ENCODE measurements at places on chromosomes 6 and 20.

- DNase-seq = no peak
These were observed 4.7 kb upstream of the KCNQ2 start for GRCh38 chr20:63477061-63477616.

DNA sequence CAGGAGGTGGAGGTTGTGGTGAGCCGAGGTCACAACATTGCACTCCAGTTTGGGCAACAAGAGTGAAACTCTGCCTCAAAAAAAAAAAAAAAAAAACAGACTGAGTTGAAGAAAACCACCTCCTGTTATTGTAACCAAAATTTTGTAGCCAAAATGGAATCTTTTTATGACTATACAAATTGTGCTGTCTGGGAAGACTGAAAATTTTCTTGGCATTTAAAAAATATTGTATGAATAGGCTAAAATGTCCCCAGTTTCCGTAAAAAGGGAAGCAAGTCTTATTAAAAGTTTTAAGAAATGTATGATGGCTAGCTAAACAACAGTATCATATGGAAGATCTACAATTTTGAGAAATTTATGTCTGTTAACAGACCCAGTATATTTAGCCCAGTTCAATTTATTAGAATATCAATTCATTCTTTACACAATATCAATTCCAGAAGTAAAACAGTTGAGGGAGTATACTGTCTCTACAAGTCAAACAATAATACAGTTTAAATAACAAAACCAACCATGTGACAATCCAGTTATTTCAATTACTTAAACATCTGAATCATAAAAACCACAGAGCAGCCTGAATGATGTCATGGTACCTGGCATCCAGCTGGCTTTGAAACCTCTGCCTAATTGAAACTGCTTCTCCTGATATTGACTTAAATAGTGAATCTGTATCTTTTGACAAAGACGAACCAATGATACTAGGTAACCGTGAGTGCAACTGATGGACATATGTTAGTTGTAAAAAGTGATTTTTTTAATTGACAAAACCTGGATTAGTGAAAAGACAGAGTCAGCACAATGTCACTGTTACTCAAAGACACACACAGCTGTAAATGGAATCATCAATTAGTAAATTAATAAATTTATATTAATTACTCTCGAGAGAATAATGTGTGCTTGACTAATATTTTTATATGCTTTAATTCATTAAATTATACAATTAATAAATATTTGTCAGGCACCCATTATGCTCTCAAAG lies 166.6 kb upstream of the MARCKS start:
- DNase-seq = no peak

GRCh38 chr6:170265655-170266054 lies 25.2 kb downstream of the DLL1 start:
- no peak for DNase-seq

GRCh38 chr6:82197784-82198183 lies 49.8 kb downstream of the IBTK start:
- DNase-seq = no peak

DNA sequence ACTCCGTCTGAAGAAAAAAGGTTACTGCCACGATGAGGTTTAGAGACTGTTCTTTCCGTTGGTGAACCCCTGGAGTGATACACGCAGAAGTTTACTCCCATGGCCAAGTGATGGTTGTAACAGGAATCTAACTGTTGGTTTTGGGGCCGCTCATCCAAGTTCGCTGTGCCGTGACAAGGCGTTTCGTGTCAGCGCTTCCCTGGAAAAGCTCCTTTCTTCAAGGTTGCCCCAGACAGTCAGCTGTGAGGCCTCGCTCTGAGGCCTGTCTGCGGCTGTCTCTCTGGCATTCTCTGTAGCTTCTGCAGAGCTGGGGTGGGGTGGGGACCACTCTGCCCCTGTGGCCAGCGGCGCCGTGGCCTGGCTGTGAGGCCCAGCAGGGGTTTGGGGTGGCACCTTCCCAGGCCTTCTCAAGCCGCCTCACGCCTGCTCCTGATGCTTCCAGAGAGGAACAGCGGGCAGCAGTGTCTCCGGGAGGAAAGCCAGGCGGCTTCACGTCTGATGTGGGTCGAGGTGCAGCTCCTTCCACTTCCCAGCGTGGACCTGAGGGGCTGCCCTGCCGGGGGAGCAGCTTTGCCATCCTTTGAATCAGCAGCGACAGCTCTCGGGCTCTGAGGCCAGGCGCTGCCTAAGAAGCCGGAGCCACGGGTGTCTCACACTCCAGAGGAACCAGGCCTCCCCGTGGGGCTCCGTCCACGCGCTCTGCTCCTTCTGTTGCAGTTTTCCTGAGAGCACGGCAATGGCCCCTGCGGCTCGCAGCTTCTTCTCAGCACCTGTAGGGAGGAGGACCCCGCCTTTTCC lies 76.2 kb downstream of the SMOC2 start:
- DNase-seq = no peak

GRCh38 chr20:58402827-58403226 lies 13.8 kb downstream of the VAPB start:
- no peak for DNase-seq

GRCh38 chr6:26576929-26577719 lies 19.6 kb upstream of the ABT1 start:
- no peak for DNase-seq

- DNase-seq = no peak
These were observed 19.4 kb downstream of the TBPL1 start for GRCh38 chr6:133972388-133972787.

GRCh38 chr6:82739303-82739702 lies 326.3 kb downstream of the UBE3D start:
- no peak for DNase-seq

DNA sequence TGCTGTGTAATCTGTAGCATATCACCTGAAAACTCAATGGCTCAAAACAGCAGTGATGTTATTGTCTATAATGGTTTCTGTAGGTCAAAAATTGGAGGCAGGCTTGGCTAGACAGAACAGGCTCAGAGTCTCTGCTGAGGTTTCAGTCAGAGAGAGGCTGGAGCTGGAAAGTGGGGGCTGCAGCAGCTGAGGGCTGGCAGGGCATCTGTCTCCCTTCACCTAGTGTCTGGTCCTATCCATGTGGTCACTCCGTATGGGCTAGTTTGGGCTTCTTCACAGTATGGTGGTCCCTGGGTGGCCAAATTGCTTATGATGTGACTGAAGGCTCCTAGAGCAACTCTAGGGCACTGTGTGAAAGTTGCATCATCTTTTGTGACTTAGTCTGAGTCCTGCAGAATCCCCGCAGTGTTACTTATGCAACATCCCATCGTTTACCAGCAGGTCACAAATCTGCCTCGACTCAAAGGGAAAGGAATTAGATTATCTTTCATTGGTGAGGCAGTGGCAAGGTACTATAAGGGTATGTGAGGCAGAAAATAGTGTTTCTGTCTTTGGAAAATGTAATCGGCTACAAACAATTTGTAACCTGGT lies 497.0 kb downstream of the EPHA7 start:
- DNase-seq = no peak

DNA sequence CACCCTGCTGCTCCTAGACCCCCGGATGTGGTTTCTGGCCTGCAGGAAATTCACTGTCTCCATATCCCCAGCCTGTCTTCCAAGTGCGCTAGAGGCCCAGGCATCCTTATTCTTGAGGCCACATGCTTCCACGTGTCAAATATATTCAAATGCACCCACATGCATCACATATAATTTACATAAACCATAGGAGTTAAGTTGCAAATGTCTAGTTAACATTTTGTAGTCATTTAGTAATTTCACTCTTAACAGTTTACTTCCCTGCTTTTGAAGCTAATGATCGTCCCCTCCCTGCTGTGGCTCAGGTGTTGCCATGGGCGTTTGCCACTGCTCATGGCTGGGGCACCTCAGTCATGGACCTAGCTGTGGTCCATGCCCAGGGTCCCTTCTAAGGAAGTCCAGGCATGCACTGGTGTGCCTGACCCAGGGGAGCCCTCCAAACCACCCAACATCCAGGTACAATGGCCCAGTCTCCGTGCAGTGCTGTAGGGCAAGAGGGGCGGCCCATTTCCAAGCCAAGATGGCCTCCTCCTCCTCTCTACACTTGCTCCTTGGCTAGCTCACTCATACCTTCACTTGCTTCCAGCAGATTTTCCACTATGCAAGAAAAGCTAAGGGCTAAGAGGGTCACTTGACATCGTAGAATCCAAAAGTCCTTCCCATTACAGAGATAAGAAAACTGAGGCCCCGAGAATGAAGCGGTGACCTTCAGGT lies 42.4 kb downstream of the FGD2 start:
- DNase-seq = no peak

DNA sequence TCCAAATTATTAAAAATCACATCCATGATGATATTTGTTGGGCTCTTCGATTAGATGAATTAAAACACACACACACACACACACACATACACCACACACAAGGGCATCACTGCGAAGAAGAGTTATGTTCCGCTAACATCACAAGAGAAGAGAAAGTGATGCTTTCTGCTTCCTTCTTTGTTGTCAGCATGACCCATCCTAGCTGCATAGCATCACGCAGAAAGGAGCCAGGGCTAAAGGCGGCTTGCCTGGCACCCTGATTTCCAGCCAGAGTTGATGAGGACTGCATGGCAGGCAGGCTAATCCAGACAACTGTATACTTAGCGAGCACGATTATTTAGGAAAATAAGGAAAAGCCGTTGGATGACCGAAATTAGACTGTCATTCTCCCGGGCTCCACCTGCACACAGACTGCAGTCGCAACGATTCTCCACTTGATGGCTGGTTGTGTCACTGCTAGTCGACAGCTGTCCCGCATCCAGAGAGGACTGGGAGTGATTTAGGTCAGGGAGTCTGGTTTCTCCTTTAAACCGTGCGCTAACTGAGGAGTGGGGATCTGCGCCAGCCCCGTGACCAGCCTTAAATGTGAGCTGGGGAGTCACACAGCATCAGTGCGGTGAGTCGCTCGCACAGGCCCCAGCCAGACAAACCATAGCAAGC lies 70.6 kb upstream of the SOX4 start:
- peak; percentile 30 for DNase-seq

GRCh38 chr6:75907444-75907843 lies 158.4 kb downstream of the MYO6 start:
- DNase-seq = no peak

GRCh38 chr6:125574604-125575003 lies 174.8 kb upstream of the HEY2 start:
- no peak for DNase-seq

DNA sequence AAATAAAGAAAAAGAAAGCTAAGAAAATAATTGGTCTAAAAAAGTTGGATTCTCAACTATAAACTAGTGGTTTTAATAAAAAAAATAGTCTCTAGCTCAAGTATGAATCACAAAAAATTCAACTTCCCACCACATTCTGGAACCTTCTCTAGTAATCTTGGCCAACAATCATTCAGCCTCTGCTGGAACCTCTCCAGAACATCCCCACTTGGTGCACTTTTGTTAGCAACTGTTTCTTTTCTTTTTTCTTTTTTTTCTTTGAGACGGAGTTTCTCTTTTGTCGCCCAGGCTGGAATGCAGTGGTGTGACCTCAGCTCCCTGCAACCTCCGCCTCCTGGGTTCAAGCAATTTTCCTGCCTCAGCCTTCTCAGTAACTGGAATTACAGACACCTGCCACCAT lies 35.7 kb downstream of the TXLNB start:
- no peak for DNase-seq

- no peak for DNase-seq
These were observed 575 bp upstream of the CNR1 start for GRCh38 chr6:88166493-88167351.

DNA sequence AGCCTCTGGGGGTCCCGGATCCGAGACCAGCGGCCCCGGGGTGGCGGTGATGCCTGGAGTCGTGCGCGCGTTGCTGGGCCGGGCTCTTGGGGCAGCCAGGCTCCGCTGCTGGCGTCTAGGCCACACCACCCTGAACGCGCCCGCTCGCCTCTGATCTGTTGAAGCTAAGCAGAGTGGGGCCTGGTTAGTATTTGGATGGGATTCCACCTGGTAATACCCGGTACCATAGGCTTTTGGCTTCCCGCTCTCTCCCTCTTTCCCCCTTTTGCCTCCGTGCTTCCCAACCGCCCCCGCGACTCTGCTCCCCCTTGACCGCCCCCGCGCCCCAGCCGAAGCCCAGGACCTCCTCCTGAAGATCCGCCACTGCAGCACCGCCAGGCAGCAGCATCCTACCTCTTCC lies 1383.5 kb upstream of the DEFB115 start:
- no peak for DNase-seq

GRCh38 chr6:144908004-144908403 lies 622.9 kb downstream of the UTRN start:
- DNase-seq = no peak

DNA sequence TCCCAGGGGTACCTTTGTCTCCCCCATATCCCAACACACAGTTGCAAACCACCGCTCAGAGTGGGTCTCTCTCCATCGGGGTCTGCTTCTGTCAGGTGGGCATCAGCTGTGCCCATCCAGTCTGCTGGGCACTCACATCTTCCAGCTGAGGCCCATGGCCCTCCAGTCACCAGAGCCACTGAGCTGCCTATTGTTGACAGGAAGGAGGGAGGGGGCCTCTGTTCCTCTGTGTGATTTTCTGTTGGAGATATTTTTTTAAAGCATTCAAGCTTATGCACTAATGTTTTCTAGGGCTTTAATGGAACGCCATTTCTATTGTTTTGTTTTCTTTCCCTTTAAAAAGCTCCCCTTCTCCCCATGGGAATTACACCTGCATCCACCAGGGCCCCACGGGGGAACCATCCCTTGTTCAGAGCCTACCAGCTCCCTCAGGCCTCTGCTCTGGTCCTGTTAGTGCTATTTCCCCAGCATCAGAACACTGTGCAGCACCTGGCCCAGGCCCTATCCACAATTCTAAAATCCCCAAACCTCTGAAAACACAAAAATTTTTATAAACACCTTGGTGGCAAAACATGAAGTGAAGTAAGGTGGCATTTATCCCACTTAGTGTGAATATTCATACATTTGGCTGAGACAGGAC lies 326.2 kb downstream of the CD83 start:
- no peak for DNase-seq

DNA sequence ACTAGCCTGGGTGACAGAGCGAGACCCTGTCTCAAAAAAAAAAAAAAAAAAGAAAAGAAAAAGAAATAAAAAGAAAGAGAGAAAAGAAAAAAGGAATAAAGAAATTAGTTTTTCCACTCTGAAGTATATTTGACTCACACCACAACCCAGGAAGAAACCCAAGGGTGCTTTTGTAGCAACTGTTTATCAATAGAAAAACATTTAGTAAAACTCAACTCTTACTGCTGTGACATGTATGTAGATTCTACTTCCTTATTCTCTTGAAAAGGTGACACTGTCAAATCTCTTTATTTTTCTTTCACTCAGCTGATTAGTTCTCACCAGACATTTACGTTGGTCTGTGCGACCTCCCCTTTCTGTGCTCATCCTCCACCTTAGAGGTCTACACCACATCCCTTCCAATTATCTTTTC lies 99.9 kb upstream of the SHLD1 start:
- no peak for DNase-seq

DNA sequence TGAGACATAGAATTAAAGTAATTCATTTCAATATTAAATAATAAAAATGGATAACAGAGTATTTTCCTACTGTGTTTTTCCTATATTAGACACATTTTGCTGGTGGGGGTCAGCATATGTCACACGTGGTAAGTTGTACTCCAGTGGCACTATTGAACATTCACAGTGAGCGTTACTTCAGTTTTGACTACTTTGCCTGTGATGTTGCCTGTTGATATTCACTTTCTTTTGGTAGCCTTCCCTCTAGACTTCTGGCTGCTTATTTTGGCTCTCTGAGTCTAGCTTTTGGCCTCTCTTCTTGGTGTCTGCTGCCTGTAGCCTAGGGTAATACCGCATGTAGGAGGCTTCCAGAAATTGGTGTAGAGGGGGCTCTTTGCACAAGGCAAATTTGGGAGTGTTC lies 64.4 kb upstream of the TFB1M start:
- DNase-seq = no peak

All from iPS DF 19.7 (cell line).